ENCODE measurements at places on chromosomes 2 and 18. TPM values are rescaled to one million over a fixed set of nuclear protein-coding genes. Genes with fewer than 3 reads are reported as not detected.
A peak's percentile ranks its signal among the peaks of the same experiment; 100 is the strongest.

The TDRD15 gene
- total RNA-seq = not detected

The PARD6G gene
- total RNA-seq = 1.3 TPM

The FHOD3 gene
- total RNA-seq = 311 TPM

The MAL gene
- total RNA-seq = 8.3 TPM

The SRD5A2 gene
- total RNA-seq = not detected

The GPR39 gene
- total RNA-seq = not detected

The GPBAR1 gene
- 1.2 TPM for total RNA-seq

GRCh38 chr2:28720345-28720744, 31.3 kb upstream of the PPP1CB start:
- DNase-seq = no peak

- DNase-seq = no peak
Observed at GRCh38 chr18:35059280-35059927, 18.2 kb downstream of the MAPRE2 start.

DNA sequence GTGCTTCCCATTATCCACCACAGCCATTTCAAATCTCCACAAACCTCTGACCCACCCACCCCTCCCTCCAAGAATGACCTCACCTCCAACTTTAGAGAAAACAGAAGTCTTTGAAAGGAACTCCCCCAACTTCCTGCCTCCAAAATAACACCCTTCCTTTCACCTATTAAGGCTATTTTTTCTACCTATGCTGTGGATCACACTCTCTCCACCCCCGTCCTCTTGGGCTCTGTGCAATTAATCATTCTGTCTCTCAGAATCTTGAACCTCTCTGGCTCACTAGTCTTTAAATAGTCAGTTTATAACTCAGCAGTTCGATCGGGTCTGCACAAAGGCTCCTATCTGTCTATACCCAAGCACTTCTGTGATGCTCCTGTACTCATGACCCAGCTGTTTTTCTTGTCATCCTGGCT, 37.3 kb upstream of the XPO1 start:
- DNase-seq = no peak

GRCh38 chr2:222592176-222592575, 63.7 kb downstream of the FARSB start:
- no peak for DNase-seq

- DNase-seq = no peak
Observed at GRCh38 chr2:220147161-220148038, 520.0 kb downstream of the SLC4A3 start.

DNA sequence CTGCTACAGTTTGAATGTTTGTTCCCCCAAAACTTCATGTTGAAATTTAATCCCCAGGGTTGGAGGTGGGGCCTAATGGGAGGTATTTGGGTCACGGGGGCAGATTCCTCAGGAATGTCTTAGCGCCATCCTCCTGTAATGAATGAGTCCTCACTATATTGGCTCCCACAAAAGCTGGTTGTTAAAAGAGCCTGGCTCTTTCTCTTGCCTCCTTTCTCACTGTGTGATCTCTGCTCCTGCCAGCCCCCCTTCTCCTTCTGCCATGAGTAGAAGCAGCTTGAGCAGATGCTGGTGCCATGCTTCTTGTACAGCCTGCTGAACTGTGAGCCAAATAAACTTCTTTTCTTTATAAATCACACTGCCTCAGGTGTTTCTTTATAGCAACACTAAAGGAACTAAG, 721.0 kb upstream of the PKDCC start:
- no peak for DNase-seq

DNA sequence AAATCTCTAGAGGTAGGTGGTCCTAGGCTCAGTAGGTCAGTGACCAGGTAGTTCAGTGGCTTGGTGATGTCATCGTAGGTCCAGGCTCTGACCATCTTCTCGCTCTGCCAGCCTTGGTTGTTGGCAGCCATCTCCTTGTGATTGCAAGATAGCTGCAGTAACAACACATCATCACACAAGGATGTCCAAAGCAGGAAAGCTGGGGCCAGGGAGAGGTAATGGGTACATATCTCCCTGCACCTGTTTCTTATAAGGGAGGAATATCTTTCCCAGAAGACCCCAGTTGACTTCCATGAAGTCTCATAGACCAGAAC, 60.5 kb downstream of the ANKRD44 start:
- DNase-seq = no peak

GRCh38 chr2:120856421-120856862, 120.8 kb downstream of the GLI2 start:
- DNase-seq = peak; percentile 50

DNA sequence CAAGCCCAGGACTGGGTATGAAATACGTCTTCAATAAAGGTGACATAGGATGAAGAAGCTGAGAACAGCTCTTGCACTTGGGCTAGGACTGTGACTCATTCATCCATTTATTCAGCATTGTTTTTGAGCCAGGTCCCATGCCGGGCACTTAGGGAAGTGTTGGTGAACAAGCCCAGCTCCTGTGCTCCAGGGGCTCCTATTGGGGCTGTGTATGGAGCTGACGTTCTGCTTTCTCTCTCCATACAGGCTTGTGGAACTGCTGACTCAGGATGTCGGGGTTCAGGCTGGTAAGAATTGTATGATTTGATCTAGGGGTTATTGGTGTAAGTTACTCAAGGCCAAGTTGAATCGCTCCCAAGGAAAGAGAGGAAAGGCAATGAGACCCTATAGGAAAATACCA, 24.0 kb downstream of the MYO7B start:
- peak; percentile 26 for DNase-seq

DNA sequence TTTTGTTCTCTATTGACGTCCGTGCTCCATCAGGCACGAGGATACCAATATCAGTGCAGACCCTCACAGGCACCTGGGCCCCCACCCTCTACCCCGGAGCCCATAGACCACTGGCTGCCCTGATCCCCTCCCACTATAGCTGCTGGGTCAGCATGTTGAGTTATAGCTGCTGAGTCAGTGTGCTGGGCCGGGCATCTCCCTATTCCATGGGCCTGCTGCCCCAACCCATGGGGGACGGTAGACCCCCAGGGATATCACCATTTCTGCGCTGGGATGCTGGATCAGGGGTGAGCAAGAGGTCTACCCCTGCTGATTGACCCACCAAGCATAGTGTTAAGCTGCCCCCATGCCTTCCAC, 100.1 kb upstream of the ST3GAL5 start:
- DNase-seq = peak; percentile 44

GRCh38 chr2:25688236-25688635, 14.9 kb upstream of the DTNB start:
- DNase-seq = no peak

- DNase-seq = no peak
Observed at GRCh38 chr18:68500556-68500955, 214.4 kb downstream of the TMX3 start.

DNA sequence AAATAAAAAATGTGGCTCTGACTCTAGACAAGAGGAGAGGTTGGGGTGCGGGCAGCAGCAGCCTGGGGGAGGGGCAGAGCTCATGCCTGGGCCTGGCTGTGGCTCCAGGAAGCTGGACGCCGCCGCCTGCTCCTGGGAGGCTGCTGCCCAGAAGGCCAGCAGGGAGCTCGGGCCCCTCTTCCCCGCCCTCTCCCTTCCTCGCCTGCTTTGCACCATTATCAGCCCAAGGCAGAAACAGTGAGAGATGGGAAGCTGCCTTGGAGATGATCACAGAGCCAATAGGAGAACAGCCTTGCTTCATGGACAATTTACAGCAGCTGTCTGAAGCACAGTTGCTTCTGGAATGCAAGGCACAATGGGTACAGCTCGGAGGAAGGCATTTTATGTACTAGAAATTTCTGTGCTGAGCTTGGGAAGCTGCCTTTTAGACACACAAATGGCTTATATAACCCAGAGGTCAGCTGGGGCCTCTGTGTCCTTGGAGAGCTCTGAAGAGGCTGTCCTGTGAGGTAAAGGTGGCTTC, 55.3 kb upstream of the AFF3 start:
- peak; percentile 85 for DNase-seq

DNA sequence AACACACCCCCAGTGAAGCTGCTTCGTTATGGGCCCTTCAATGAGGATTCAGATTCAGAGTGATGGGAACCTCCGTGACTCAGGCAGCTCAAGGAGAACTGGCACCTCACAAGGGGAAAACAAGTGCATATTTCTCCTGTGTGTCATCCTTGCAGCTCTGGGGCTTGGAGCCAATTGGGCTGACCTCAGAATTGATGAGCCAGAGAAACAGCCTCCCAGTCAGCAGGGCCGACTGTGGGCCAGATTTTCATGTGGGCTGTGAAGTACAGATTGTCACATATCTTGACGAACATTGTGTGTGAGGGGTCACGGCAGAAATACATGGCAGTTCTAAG, 189.6 kb upstream of the SP5 start:
- DNase-seq = peak; percentile 80

- no peak for DNase-seq
Observed at GRCh38 chr2:127449898-127450297, 31.7 kb downstream of the PROC start.

DNA sequence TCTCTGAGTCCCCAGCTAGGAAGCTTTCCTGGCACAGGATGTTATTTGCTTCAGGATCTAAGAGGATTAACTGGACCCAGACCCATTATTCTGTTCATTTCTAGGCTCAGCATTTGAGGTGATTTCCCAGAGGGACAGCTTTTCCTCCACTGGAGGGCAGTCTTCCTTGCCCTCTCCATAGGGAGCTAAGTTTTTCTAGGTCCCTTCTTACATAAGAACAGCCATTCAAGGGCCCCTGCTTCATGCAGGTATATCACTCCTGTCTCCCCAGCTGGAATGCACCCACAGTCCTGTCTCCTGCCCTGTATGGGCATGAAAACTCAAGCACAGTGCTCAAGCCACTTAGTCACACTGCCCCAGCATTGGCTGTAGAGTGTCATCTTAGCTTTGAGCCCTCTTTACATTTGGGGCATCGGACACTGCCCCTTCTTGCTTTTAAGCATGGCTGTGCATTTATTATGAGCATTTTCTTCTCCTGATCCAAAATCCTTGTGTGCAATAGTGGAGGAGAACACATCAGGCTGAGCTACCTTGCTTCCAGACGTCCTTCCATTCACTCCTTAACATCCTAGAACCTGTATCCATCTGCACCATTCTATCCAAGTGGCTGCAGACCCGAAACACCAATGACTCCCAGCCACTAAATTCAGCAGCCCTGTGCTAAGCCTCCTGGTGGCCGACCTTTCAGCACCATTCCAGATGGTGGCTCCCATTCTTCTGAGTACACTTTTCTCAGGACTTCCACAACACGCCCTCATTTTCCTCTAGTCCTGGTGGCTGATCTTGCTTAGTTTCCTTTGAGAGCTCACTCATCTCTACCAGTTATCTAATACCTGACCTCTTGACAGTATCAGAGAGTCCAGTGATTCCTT, 80.0 kb downstream of the COPS8 start:
- no peak for DNase-seq

- no peak for DNase-seq
Observed at GRCh38 chr2:136141510-136142149, 23.7 kb upstream of the CXCR4 start.

- no peak for DNase-seq
Observed at GRCh38 chr2:223597076-223597475, 5.1 kb downstream of the SCG2 start.

DNA sequence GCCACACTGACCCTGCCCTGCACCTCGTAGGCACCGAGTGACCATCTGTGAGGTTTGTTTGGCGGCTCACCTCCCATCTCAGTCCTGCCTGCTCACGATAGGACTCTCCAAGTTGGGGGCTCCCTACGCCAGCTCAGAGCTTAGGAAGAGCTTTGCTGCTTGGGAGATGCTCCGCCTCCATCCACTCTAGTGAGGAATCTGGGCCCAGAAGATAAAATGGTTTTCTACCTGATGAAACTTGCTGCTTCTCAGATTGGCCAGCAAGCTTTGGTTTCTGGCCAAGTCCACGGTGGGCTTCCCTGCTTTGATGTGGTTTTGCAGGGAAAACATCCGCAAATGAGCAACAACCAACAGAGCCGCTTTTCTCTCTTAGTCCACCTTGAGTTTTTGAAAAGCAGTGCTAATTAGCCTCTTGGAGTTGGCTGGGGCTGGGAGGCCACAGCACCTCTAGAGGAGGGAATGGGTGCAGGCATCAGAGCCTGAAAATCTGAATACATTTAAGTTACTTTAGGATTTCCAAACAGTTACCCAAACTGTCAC, 42.2 kb downstream of the THNSL2 start:
- DNase-seq = no peak

DNA sequence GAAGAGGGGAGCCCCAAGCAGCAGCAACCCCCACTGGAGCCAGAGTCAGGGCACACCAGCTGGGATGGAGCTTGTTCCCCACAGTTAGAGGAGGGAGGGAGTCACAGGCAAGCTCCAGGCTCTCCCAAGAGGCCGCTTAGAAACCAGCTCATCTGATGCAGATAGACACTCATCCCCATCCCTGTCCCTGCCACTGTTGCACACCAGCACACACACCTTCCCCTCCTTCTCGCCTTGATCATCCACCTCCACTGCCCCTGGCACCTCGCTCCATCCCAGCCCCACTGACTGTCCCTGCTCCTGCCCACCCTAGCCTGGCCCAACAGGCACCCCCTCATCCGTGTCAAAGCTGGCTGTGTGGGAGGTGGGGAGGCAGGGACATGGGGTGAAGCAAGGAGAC, 1.5 kb upstream of the RUFY4 start:
- DNase-seq = no peak

- no peak for DNase-seq
Observed at GRCh38 chr18:77146249-77147080, 13.9 kb upstream of the MBP start.

DNA sequence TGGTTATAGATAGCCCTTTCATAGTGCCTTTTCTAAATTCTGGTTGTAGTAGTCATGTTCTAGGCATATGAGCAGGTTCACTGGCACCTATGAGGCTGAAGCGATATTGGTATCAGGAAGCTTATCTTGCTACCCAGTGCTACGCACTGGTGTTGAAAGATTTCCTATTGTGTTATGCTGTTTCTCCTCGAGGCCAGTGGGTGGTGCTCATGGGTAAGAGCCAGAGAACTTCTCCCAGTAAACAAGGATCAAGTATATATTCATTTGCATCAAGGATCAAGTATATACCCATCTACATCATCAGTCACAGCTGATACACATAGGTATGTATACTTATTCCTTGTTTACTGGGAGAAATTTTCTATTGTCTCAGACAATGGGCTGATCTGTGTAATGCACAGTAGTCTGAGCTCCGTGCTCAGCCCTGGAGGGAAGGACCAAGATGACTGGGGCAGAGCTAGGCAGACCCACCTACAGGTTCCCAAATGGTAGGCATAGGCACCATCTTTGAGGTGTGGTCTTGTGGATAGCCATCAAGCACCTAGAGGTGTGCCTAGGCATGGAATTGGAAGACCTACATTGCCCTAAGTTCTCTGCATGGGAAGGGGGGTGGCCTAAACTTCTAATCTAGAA, 101.2 kb upstream of the GALNT13 start:
- DNase-seq = no peak

- DNase-seq = no peak
Observed at GRCh38 chr2:182064019-182064778, 78.5 kb downstream of the PPP1R1C start.

DNA sequence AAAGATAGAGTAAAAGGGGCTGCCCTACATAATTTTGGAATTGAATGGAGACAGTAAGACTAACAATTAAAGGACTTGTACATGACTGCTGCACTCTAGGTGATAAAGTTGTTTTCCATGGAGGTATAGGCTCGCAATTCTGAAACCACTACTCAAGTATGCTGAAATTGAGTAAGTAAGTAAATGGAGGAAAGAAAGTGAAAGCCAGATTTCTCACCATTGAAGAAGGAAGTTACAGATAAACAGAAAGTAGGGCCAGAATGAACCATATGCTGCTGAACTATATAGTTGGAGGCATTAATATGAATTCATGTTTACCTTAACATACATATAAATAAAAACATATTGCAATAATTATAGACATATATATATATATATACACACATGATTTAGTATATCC, 225.7 kb upstream of the ST6GAL2 start:
- DNase-seq = no peak
